ENCODE measurements at places on chromosomes 3 and 15.

DNA sequence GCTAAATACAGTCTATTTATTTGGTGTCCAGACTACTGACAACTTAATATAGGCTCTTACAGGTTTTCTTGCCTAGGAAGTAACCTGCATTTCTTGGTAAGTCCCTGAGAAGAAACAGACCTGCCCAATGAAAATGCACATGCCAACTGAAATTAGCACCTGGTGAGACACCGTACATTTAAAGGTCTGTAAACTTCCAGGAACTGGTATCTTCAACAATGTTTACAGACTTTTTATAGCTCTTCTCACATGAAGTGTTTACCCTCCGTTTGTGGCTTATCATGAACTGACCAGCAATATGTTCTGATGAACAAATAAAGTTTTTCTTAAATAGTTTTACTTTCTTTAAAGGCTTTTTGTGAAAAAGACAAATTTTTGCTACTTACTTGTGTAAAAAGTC is 93.3 kb downstream of the PCCB start:
- DNase-seq, result no peak

DNA sequence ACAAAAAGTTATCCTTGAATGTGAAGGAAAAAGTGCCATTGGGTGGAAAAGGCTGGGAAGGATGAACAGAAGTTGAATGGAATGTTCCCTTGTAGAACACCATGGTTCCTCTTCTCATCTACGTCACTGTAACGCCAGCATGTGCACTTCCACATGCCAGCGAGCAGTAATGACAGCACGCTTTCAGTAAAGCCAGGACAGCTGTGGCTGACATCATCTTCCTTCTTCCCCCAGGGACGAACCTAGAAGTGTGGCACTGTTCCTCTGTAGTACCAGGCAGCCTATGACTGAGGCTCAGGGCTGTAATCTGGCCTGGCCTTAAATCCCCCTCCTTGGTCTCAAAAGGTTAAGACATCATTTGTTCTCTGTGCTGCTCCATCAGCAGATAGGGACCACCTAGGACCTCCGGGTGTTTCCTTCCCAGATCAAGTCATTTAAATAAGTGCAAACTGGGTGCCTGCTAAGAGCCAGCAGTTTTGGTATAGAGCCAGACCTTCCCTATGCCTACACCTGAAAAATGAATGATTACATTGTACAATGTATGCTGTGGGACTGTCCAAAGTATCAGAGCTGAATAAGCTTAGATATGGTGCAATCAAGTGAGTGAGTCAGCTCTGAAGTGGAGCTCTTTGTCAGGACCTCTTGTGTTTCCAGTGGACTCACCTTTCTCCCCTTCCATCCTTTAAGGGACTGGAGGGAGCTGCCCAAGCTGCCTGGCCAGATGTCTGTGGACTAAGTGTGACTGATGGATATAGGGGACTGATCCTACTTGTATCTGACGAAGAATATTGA is 5.6 kb upstream of the SRPRB start:
- DNase-seq, result no peak

- DNase-seq, result no peak
These were observed 21.6 kb upstream of the PLXNA1 start for GRCh38 chr3:126961191-126961790.

- DNase-seq, result no peak
These were observed 61.9 kb downstream of the RAB11A start for GRCh38 chr15:65931221-65931620.

Measured in CD4-positive, alpha-beta T cell treated with Interleukin-6 at 100 ng/mL for 8 hours (primary cell).